ENCODE measurements at places on chromosomes 11 and 22. TPM values are rescaled to one million over a fixed set of nuclear protein-coding genes. Genes with fewer than 3 reads are reported as not detected.

Gene MUC5B
- total RNA-seq, result 0.03 TPM

Gene MMP12
- not detected for total RNA-seq

Gene KCNJ1
- total RNA-seq, result not detected

Gene OVOL1
- not detected for total RNA-seq

Gene CD82
- 23.0 TPM for total RNA-seq

Gene C2CD3
- total RNA-seq, result 11.9 TPM

Gene ASCL3
- not detected for total RNA-seq

Gene GAL
- total RNA-seq, result not detected

Gene NLRX1
- 11.0 TPM for total RNA-seq

Gene SLC43A3
- 81.0 TPM for total RNA-seq

Gene ASCC2
- 49.1 TPM for total RNA-seq

Gene BTBD18
- total RNA-seq, result not detected

Gene INPP5J
- total RNA-seq, result 0.23 TPM

Gene ATG13
- 68.6 TPM for total RNA-seq

Gene BIRC2
- total RNA-seq, result 44.0 TPM

Gene ACR
- total RNA-seq, result not detected

Gene OR51E2
- not detected for total RNA-seq

Gene MPZL3
- 1.7 TPM for total RNA-seq

Gene OR4A16
- total RNA-seq, result not detected

Gene HBB
- total RNA-seq, result not detected

Gene C11orf65
- total RNA-seq, result not detected

Gene CHRM4
- total RNA-seq, result 0.40 TPM

DNA sequence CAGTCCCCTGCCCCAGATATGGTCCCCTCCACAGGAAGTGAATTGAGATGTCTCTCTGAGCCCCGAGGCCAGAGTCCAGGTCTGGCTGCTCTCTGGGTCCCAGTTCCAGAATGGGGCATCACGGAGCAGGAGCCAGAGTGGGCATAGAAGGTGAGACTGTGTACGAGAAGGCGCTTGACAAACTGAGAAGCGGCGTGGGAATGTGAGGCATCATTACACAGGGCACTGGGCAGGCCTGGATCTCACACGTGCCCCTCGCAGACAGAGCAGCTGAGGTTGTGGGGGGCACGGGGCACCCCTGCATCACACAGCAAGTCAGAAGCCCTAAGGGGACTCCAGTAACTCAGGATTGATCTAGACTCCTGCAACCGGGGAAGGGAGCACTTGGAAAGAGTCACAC lies 9.2 kb downstream of the STARD10 start:
- DNase-seq, result no peak

GRCh38 chr11:111729831-111730311 lies 36.3 kb downstream of the PPP2R1B start:
- no peak for DNase-seq

- DNase-seq, result no peak
Measured at GRCh38 chr11:129625930-129626329, 189.7 kb upstream of the TMEM45B start.

- DNase-seq, result no peak
Measured at GRCh38 chr22:20092477-20092854, 12.4 kb downstream of the DGCR8 start.

- no peak for DNase-seq
Measured at GRCh38 chr11:61754534-61755482, 2.4 kb downstream of the MYRF start.

- peak; percentile 65 for DNase-seq
Measured at GRCh38 chr11:95144313-95145235, 54.9 kb downstream of the ENDOD1 start.

- no peak for DNase-seq
Measured at GRCh38 chr22:38067028-38067415, 9.8 kb downstream of the PICK1 start.

- no peak for DNase-seq
Measured at GRCh38 chr11:9717719-9718118, 53.8 kb downstream of the SWAP70 start.

GRCh38 chr22:32932176-32932575 lies 126.0 kb downstream of the SYN3 start:
- no peak for DNase-seq

DNA sequence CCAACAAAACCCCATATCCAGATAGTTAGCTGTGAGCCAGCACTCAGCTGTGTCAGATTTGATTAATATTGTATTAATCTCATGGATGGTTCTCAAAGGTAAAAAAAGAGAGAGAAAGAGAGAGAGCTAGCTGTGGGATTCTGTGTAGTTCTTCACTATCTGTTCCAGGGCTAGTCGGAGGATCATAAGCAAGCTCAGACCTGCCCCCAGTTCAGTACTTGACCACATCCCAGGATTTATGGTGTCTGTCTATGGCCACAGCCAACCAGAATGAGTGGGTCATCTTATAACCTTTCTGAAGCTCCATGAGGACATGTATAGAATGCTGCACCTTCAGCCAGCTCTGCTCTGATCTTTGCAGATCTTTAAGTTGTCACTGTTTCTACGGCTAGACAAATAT lies 13.5 kb upstream of the B3GNT6 start:
- no peak for DNase-seq

GRCh38 chr11:119055901-119056300 lies 1.1 kb downstream of the HYOU1 start:
- peak; percentile 46 for DNase-seq

DNA sequence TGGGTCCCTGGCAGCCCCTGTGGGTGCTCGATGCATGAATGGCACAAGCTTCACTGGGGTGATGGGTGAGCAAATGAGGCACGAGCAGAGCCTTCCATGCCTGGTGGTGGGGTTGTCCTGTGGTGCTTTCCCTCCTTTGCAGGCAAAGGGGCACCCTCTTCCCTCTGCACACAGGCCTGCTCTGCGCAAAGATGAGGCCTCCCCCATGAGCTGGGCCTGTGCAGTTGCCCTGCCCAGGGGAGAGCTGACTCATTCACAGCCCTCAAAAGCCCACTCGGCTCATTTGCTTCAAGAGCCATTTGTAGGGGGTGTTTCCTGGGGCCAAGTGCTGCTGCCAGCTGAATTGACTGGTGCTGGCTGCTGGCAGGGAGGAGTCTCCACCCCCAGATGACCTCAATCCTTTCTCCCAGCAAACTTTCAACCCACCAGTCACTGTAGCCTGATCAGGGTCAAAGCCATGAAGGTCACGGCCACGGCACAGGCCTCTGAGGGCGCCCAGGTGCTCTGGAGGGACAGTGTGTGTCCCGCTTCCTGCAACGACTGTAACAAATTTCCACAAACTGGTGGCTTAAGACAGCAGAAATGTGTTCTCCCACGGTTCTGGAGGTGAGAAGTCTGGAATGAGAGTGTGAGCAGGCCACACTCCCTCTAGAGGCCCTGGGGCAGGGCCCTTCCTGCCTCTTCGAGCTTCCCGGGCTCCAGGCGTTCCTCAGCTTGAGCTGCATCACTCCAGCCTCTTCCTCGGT lies 48.8 kb upstream of the ANO1 start:
- peak; percentile 37 for DNase-seq

GRCh38 chr22:47022475-47022874 lies 260.0 kb downstream of the TBC1D22A start:
- no peak for DNase-seq

GRCh38 chr11:128852327-128853023 lies 14.6 kb downstream of the KCNJ1 start:
- DNase-seq, result no peak

DNA sequence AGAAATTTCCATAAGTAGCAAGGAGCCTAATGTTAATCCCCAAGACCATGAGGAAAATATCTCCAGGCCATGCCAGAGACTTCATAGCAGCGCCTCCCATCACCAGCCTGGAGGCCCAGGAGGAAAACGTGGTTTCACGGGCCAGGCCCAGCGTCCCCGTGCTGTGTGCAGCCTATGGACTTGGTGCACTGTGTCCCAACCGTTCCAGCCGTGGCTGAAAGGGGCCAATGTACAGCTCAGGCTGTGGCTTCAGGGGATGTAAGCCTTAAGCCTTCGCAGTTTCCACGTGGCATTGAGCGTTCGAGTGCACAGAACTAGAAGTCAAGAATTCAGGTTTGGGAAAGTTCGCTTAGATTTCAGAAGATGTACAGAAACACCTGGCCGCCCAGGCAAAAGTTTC lies 510.7 kb downstream of the CNTN5 start:
- no peak for DNase-seq

GRCh38 chr11:34508524-34508923 lies 5.1 kb downstream of the ELF5 start:
- DNase-seq, result no peak

GRCh38 chr11:61507962-61508861 lies at the start of gene LRRC10B:
LRRC10B (plus strand) TSS chr11:61508749; CDS start chr11:61508999, 250 bp downstream.
- DNase-seq, result no peak

DNA sequence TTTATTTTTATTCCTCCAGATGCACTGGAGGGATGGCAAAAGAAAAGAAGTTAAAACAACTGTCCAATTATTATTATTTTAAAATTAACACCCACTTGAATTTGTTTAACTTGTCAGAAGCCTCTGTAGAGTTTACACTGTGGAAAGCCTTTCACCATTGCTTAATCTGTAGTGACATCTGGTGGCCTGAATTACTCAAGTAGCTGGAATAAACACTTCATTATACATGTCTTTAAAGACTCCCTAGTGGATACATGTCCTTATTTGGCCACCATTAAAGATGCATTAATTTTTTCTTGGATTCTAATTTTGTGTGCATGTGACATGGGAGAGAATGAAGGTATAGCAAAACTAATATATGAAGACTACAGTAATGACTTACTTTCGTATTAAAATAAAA lies 1496.5 kb downstream of the FAM181B start:
- DNase-seq, result peak; percentile 42

GRCh38 chr11:1766719-1767398 lies 3.1 kb upstream of the CTSD start:
- DNase-seq, result no peak

DNA sequence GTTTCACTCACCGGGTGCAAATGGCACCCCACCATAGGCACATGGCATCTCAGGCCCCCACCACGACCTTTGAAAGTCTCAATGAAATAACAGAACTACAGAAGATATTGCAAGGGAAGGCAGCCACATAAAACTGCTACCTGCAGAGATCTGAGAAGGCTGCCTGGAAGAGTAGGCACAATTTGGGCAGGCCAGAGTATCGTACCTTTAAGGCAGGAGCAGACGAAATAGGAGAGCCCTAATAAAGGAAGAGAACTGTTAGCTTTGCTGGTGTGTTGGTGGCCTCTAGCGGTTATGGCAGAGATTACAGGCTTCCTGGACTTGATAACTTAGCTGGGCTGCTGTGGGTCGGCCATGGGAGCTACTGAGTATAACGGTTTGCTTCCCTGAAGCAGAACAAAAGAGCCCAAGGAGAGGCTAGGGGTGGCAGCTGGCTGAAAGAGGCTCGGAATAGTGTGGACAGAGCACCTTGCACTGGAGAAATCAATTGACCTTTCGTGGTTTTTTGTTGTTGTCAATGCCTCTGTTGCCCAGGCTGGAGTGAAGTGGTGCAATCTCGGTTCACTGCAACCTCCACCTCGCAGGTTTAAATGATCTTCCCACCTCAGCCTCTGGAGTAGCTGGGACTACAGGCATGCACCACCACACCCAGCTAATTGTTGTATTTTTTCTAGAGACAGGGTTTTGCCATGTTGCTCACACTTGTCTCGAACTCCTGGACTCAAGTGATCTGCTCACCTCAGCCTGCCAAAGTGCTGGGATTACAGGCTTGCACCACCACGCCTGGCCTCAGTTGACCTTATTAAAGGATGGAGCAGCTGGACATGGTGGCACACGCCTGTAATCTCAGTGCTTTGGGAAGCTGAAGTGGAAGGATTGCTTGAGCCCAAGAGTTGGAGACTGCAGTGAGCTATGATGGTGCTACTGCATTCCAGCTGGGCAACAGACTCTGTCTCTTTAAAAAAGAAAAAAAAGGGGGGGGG lies 4.8 kb downstream of the SDF2L1 start:
- peak; percentile 67 for DNase-seq

- no peak for DNase-seq
Measured at GRCh38 chr11:1015826-1016545, 20.5 kb downstream of the MUC6 start.

DNA sequence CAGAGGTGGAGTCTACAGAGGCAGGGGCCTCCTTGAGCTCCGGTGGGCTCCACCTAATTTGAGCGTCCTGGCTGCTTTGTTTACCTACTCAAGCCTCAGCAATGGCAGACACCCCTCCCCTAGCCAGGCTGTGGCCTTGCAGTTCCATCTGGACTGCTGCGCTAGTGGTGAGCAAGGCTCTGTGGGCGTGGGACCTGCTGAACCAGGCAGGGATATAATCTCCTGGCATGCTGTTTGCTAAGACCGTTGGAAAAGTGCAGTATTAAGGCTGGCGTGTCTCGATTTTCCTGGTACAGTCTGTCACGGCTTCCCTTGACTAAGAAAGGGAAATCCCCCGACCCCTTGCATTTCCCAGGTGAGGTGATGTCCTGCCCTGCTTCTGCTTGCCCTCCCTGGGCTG lies 77.7 kb downstream of the GDPD4 start:
- no peak for DNase-seq

- peak; percentile 72 for DNase-seq
Measured at GRCh38 chr11:62394825-62395538, 23.9 kb upstream of the SCGB1A1 start.

GRCh38 chr11:70072861-70073755 lies 5.0 kb upstream of the ANO1 start:
- no peak for DNase-seq

DNA sequence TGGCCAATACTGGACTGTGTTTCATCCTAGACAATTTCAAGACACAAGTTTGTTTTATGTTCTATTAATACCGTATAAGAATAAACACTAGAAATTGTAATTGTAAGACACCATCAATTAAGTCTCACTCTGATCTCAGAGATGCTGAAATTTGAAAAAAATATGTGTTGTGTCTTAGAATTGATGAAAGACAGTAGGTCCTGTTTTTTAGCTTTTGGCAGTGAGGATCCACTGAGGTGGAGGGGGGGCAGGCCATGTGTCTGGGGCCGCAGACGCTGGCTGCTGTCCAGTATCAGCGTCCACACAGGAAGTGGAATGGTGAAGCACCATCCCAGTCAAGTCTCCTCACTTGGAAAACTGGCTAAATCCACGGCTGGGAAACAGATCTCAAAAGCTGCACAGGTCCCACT lies 22.5 kb upstream of the ALG8 start:
- peak; percentile 18 for DNase-seq

GRCh38 chr11:2443881-2444820 lies at the start of gene TRPM5:
TRPM5 (minus strand) TSS chr11:2444514; CDS start chr11:2423036, 21,478 bp downstream.
- no peak for DNase-seq

DNA sequence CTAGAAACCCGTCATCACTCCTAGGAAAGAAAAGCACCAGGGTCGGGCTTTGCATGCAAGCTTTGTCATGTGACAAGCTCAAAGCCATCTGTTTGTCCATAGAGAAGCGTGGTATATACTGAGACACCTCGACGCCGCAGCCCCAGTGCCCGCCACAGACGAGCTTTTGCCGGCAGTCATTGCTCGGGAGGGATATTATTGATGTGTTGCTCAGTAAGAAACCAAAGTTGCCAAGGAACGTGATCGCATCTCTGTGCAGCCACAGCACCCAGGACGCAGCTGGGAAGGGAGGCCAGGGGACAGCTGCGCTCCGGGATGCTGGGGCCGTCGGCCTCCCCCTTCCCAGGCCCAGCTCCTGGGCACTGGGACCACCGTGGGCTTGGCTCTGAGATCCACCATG lies 89.5 kb upstream of the KCNQ1OT1 start:
- no peak for DNase-seq

- DNase-seq, result no peak
Measured at GRCh38 chr11:34941688-34942087, 25.3 kb downstream of the PDHX start.

All from HT1080 (cell line).